NCI-H1436 (cell line): ENCODE measurements at places on chromosomes 7 and 10.

DNA sequence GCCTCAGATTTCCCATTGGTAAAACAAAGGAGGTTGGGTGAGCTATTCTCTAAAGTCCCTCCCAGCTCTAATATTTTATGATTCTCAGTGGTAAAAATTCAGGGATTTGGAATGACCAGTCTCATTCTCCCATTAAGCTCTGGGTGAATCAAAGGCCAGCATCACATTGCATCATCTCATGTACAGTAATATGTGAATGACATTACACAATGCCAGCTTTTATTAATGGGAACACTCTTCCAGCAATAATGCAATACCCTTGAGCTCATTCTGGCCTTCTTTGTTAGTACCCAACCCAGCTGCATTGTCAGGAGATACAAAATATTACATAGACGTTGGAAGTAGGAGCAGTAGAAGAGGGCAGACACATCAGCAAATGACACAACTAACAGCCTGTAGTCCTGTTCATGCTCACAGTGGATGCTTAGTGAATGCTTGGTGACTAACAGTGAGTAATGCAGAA is 100.0 kb upstream of the EGR2 start:
- DNase-seq = no peak

DNA sequence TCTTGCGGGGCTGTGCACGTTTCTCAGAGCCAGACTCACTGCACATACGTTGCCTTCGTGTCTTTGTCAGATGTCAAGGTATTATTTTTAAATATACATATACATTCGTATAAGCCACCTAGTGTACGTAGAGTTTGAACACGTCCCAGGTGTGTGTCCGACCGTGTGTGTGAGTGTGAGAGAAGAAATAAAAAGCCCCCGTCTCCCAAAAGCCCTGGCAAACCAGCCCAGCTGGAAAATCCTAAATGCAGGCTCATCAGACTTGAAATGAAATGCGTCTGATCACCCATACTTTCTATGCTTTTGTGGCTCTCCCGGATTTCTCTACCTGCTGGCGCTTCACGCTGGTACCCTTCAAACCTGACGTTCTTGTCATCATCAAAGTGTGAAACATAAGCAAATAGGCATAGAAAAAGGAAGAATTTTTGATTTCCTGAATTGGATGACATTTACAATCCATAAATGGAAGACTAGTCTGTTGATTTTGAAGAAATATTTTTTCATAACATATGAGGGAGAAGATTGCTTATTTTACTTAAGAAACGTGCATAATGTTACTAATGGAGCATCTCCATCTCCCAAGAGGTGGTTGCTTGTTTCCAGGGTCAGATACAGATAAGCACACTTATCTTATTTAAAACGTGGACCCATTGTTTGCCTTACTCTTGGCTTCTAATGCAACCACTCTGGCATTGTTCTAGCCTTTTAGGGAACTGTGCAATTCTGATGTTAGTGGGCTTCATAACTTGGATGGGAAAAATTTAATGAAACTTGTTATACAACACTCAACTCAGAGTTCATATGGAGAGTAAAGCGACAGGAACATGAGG is 971 bp downstream of the PRKG1 start:
- no peak for DNase-seq

DNA sequence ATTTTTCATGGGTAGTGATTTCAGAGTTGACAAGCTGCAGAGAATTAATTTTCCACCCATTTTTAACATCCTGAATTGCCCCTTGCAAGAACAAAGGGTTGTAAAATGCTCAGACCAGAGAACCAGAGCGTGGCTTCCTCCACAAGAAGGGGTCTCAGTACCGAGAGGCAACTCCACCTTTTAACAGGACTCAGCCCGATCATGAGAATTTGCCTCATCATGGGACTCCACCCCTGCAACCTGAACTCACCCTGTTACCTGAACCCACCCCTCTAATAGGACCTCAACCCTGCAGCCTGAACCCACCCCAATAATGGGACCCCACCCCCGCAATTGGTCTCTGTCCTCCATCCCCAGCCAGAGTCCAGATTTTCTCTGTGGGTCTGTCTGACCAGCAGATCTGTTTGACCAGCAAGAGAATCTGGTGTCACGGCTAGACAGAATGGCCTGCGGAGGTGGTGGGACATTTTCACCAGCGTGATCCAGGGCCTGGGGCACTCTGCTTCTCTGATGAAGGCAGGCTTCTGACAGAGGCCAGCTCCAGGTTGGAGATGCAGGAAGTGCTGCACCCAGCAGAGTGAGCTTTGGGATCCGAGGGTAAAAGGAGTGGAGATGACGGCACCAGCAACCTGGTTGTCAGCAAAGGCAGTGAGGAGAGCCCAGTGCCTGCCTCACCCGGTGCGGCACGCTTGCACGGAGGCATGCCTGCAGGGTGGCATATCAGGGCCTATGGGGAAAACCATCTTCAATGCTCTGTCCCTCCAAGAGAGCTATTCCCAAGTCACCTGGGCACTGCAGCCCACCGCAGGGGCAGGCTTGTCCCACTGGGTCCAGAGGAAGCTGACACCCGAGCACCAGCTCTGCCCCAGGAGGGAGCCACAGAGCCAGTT is 136.6 kb downstream of the TCERG1L start:
- DNase-seq = no peak

GRCh38 chr7:38300175-38300574 is 26.7 kb upstream of the TARP start:
- no peak for DNase-seq

GRCh38 chr10:59888781-59889435 is 17.4 kb downstream of the CCDC6 start:
- no peak for DNase-seq

DNA sequence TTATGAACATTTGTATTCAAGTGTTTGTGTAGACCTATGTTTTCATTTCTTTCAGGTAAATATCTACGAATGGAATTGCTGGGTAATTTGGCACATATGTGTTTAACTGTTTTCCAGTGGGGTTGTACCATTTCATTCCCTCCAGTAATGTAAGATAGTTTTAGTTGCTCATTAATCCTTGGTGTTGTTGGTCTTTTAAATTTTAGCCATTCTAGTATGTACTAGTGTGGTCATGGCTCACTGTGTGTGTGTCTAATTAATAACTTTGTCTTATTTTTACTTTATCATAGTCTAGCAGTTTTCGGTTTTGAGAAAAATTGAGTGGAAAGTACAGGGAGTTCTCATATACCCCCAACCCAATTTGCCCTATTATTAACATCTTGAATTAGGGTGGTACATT is 278.8 kb downstream of the CAMK1D start:
- DNase-seq = no peak

DNA sequence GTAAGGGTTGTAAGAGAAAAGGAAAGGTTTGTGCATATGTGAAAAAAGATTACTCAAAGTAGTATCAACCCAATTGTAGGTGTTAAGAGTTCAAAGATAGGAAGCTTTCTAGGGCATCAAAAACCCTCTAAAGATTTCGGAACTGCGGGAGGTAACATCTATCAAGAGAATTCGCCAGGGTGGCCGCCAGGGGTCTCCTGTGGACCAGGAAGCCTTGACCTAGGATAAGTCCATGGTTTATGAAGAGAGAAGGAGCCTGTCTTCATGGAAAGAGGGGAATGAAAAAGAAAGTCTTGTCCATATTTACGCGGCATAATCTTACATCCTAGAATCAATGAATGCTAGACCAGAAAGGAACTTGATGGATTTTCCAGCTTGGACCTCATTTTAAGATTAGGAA is 140.7 kb upstream of the CALCR start:
- DNase-seq = no peak

DNA sequence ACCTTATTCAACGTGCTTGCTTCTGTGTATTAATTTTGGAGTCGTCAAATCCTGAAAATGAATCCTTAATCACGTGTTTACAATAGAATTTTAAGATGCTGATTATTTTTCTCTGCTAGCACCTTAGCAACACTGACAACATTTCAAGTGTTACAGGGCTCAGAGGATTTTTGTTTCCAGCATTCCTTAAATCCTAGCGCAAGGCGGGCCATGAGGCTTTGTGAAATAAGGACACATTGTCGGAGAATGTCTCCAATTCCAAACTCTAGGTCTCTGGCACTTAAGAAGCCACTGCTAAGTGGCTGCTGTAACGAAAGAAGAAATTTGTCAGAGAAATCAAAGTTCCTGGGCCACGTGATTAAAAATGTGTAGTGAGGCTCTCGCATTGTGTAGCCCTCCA is 390.9 kb upstream of the CELF2 start:
- no peak for DNase-seq
